ENCODE measurements at places on chromosomes 3 and 15.

DNA sequence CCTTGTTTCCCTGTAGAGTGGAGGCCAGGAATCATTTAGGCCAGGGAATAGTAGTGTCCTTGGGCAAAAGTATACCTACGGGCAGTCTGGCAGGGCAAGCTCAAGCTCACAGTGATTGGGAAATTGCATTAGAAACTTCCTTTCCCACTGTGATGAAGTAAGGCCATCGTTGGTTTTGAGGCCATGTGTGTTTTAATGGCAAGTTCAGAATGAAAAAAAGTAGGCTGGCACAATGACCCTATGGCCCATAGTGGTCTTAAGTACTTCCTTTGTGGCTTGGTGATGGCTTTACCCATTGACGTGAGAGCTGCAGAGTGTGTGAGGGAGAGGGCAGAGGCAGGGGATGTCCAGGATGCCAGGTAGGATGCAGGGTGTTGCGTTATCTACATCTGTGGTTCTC, 28.8 kb downstream of the LIMD1 start:
- DNase-seq, result no peak

DNA sequence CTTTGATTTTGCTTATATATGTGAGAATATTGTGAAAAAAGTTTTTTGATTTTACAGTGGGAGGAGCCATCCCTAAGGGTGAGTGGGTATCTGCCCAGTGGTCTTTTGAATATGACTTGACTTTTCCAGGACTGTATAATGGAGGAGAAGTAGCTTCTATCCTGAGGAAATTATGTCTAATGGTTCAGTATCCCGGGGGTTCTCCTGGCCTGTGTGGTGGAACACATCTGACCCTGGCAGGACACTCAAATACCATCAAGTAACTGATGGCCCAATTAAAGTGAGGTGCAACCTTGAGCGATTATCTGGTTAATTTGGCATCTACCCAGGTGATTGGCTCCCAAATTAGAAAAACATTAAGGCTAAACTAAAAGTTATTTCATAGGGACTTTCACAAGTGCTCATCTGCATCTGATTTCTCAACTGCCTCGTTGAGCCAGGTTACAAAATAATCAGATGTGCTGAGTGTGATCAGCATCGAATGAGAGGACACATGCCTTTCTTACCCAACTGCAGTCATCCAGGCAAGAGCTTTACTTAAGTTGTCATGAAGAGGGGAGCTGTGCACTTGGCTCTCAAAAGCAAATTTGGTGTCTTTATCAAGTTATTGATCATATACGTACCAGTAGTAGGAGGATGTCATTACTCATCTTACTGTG, 201.4 kb downstream of the IL5RA start:
- DNase-seq, result no peak

DNA sequence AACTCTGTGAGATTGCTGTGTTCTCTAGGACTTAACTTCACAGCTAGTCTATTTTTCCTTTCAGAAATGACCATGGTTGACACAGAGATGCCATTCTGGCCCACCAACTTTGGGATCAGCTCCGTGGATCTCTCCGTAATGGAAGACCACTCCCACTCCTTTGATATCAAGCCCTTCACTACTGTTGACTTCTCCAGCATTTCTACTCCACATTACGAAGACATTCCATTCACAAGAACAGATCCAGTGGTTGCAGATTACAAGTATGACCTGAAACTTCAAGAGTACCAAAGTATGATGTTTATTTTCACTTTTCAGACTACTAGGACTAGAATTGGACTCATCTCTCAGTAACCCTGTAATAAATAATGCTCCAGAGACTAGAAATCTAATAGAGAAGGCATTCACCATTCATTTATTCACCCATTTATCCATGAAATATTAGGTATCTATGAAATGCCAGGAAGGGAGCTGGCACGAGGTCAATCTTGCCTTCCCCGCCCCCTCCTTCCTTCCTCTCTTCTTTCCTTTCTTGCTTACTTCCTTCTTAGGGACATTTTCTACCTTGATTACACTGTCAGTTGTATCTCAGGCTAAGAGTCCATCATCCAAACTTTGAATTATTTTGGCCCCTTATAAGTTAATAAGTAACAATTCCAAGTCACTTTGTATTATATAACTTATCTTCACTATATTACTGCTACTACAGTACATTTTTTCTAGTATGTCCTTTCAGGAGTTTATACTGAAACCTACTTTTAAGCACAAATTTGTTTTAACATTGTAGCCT, 91.0 kb downstream of the PPARG start:
- no peak for DNase-seq

DNA sequence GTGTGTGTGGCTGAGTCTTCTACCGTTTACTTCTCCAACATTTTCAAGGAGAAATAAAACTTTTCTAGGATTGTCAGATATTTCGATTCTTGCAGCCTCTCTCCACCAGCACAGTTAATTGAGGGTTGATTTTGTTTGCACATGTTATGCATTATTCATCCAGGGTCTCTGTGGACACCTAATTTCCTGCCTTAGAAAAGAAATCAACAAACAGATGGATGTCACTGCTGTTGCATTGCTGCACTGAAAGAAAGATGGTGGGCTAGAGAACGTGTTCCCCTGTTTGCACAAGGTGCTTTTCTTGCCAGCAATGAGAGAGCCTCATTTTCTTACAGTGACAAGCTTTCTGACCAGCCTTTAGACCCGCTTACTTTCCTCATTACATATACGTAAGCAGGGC, 150.0 kb downstream of the CLSTN2 start:
- DNase-seq, result no peak

- peak; percentile 18 for DNase-seq
Observed at GRCh38 chr3:117589454-117589853, 879.9 kb downstream of the TUSC7 start.

All from left hindlimb (tissue), 1 donor.